ENCODE measurements at places on chromosomes 2 and 18.

DNA sequence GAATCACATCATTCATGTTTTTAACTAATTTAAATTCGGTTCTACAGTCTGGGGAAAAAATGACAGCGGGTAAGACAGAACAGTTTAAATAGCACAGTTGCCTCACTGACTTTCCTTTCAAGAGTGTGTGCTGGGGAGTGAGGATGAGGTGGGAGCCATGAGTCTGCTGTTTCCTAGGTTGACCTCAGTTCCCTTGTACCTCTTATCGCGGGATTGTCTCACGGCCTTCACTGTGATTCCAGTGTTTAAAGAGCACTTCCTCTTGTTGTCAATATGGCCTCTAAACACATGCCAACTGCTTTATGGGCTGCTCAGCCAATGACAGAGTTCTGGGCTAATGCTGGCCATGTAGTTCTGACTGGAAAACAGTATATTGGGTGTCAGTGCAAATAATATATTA lies 41.6 kb upstream of the ALMS1 start:
- no peak for DNase-seq

DNA sequence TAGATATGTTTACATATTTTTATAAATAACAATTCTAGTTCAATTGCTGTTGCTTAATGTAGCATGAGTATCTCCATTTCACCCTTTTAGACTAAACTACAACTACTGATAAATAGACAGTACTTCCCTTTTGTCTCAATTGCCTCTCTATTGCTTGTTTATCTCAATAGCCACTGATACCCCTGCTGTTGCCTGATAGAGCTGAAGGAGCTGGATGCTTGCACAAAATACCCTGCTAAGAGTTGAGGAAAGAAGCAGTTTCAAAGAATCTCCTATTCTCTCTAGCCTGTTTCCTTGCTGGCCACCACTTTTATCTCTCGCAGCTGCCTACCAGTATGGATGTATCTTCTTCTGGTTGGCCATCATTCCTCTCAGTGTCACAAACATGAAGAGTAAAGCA lies 16.9 kb upstream of the ZNF804A start:
- no peak for DNase-seq

DNA sequence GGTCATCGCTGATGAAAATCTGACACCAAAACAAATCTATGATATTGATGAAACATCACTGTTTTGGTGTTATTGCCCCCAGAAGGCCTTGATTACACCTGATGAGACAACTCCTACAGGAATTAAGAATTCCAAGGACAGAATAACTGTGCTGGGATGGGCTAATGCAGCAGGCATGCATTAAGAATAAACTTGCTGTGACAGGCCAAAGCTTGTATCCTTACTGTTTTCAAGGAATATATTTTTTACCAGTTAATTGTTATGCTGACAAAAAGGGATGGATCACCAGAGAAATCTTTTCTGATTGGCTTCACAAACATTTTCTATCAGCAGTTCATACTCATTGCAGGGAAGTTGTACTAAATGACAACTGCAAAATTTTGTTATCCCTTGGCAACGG lies 278.2 kb downstream of the IKZF2 start:
- no peak for DNase-seq

- DNase-seq: no peak
These were observed 60.5 kb upstream of the ST3GAL5 start for GRCh38 chr2:85949280-85949679.

GRCh38 chr2:39723946-39724827 lies 54.9 kb downstream of the THUMPD2 start:
- DNase-seq: no peak

GRCh38 chr18:25734336-25734735 lies 356.1 kb downstream of the SS18 start:
- DNase-seq: no peak

- no peak for DNase-seq
These were observed 76.9 kb downstream of the AOX1 start for GRCh38 chr2:200662727-200663126.

GRCh38 chr2:135664623-135665068 lies 77.0 kb upstream of the UBXN4 start:
- no peak for DNase-seq

DNA sequence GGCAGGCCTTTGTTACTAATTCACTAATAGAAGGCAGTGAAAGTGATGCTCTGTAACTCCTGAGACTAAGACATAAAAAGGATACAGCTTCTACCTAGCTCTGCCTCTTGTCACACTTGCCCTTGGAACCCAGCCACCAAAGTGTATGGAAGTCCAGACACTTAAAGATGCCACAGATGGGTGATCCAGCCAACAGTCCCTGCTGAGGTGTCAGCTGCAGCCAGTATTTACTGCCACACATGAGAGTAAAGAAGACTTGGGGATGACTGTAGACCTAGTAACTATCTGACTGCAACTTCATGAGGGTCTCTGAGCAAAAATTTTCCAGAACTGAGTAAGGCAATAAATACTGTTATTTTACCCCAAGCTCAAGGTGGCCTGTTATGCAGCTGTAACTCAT lies 8.8 kb downstream of the IMMT start:
- no peak for DNase-seq

GRCh38 chr18:25422230-25422629 lies 70.3 kb upstream of the ZNF521 start:
- DNase-seq: no peak

GRCh38 chr2:72289283-72289682 lies 141.6 kb upstream of the CYP26B1 start:
- no peak for DNase-seq

- no peak for DNase-seq
These were observed 47.4 kb downstream of the SLC8A1 start for GRCh38 chr2:40404517-40404916.

DNA sequence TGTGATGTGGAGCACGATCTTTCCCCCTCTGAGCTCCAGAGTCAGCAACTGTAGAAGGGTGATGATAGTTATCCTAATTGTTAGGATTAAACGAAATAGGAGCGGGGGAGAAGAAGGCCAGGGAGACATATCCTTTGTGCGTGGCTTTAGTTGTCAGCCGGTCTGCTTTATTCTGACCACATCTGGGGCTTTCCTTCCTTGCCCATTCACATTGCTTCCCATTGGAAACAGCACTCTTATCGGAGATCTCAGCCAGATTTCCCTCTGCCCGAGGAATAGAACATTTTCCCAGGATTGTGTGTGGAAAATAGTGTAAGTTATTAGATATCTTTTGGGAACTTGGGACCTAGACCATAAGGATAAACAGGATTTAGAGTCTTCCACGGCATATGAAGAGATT lies 1.5 kb downstream of the RALB start:
- DNase-seq: no peak

GRCh38 chr2:136052369-136053362 lies 65.3 kb downstream of the CXCR4 start:
- DNase-seq: no peak

GRCh38 chr2:213098612-213099011 lies 52.8 kb downstream of the IKZF2 start:
- DNase-seq: no peak

- no peak for DNase-seq
These were observed 160.6 kb downstream of the METTL4 start for GRCh38 chr18:2410688-2411087.

DNA sequence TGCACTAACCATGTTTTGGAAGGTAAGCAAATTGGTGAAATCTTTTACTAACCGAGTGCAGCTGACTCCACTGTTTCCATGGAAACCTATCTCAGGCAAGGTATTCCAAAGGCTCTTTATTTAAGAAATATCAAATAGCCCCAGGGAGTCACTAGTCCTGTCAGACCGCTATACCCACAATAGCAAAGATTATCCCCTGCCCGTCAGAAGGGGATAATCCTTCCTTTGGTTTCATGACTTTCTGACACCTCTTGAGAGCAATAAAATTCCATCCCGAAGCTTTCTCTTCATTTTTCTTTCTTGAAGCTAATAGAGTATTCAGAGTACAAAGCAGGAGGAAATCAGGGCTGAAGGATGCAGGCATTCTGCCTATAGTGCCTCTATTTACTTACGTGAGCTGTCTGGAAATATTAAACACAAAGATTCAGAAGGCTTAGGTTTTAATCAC lies 34.7 kb upstream of the MAP2 start:
- DNase-seq: no peak

Data from NCI-H446 treated with DMSO at 0.1 percent for 48 hours (cell line).